ENCODE measurements at places on chromosomes 12 and 14.

DNA sequence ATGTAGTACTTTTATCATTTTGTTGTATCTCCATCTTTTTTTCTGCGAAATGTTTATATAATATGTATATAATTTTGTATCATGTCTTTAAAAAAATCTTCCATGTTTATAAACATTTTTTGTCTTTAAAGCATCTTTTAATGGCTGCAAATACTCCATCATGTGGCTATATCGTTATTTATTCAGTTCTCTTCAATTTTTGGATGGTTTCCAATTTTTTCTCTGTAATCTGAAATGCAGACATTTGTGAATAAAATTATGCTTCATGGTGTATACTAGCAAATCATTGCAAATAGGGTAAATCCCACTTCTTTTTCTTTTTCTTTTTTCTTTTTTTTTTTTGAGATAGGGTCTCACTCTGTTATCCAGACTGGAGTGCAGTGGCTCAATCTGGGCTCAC, 54.0 kb downstream of the CPSF2 start:
- no peaks in the 10 kb centered on the region for H3K36me3 ChIP-seq
- no peaks in the 10 kb centered on the region for H3K4me1 ChIP-seq
- DNase-seq: no peak
- H3K4me3 ChIP-seq: no peak overlapping the region
- no peaks in the 10 kb centered on the region for H3K27me3 ChIP-seq
- H3K27ac ChIP-seq: no peak overlapping the region

GRCh38 chr12:53660041-53660440, 15.8 kb downstream of the ATP5MC2 start:
- H3K4me3 ChIP-seq: peak overlapping the region; percentile 16
- H3K36me3 ChIP-seq: peaks cover 7% of the 10 kb centered on the region
- peak overlapping the region; percentile 78 for H3K27ac ChIP-seq
- H3K4me1 ChIP-seq: peaks cover 33% of the 10 kb centered on the region
- H3K27me3 ChIP-seq: no peaks in the 10 kb centered on the region

DNA sequence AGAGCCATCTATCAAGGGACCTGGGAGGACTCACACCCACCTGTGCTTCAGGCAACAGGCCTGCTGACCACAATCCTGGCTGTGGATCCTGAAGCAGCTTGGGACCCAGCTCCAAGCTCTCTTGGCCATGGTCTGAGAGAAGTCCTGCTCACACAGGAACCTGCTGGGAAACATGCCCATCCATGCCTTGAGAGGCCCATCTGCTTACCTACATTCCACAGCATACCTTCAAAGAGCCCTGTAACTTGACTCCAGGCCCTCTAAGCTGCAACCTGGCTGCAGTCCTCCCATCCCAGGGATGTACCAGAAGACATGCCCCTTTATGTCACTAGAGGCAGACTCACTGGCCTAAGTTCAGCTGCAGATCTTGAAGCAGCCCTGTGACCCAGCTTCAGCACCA, 61.7 kb upstream of the AMIGO2 start:
- no peak overlapping the region for H3K27ac ChIP-seq
- no peak overlapping the region for H3K4me3 ChIP-seq
- no peaks in the 10 kb centered on the region for H3K27me3 ChIP-seq
- H3K4me1 ChIP-seq: no peaks in the 10 kb centered on the region

DNA sequence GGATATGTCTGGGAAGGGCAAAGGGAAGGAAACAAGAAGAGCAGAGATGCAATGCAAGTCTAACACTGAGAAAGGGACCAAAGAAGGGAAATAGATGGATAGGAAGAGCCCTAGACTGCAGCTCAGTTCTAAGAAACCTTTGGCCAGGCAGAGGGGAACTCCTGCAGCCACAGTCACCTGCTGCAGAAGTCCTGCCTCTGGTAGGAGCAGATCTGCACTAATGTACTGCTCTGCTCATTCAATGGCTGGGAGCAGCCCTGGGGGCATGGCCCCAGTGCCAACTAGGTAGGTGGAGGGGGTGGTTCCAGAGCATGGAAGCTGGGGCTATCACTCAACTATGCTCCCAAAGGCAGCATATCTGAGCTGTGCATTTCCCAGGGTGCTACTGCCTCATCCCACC, 388.9 kb downstream of the PCNX1 start:
- no peaks in the 10 kb centered on the region for H3K36me3 ChIP-seq
- DNase-seq: no peak
- H3K27ac ChIP-seq: no peak overlapping the region

DNA sequence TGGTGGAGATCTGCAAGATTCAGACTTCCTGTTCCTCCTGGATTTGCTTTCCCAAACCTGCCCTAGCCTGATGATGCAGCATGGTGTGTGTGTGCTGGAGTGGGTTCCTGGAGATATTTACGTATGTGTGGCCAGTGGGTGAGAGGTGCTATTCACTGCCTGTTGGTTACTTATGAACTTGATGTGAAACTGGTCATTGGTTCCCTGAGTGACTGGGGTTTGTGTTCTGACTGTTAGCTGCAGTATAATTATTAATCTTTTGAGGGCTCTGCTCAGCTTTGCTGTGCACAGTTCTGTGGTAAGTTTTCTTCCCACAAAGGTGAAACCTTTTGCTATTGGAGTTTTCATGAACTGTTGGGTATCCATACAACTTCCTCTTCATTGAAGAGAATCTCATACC, 541.8 kb upstream of the FBXO33 start:
- no peaks in the 10 kb centered on the region for H3K36me3 ChIP-seq

DNA sequence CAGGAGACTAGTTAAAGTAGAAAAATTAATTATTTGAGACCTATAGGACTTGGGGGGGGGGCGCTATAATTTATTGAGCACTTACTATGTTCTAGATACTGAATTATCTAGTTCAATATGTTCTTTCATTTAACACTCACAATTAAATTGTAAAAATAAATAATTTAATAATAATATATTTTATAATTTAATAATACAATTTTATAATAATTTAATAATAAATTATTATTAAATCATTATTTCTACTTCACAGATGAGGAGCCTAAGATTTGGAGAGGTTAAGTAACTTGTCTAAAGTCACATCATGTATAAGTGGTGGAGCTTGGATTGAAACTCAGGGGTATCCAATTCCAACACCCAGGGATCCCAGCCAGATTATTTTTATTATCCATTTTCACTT, 98.8 kb upstream of the CCDC175 start:
- no peak overlapping the region for H3K27ac ChIP-seq
- no peaks in the 10 kb centered on the region for H3K36me3 ChIP-seq
- no peak for DNase-seq
- no peaks in the 10 kb centered on the region for H3K4me1 ChIP-seq

DNA sequence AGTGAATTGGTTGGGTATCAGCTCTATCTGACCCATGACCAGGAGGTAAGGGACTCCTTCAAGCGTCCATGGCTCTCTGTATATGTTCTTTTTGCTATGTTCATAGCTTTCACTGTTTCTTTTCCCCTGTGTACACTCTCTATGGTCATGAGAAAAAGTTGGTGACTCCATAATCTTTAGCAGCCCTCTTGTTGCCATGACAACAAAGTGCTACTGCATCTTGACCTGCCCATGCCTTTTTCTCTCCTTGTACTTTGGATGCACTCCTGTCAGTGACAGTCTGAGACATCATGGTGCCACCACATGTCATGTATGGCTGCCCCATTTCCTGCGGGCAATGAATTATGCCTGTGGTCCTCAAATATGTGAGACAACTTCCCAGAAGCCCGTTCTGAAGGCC, 280.2 kb downstream of the TMEM121 start:
- no peaks in the 10 kb centered on the region for H3K4me1 ChIP-seq
- no peak overlapping the region for H3K4me3 ChIP-seq
- DNase-seq: no peak

DNA sequence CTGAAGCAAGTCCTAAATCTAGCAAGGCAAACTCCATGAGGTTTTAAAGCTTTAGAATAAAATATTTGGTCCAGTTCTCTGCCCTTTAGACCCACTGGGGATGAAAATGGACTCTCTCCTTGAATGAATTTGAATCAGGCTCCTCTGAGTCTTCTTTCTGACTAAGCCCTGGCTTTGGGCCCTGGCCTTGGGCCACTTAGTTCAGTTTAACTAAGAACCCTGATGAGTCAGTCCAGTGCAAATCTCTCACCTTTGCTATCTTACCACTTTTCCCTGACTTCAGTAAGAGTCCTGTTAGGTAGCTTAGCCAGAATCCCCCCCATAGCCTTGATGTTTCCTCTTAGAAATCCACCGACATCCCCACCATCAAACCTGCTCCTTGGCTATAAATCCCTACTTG, 427.5 kb downstream of the SNAPC1 start:
- H3K4me1 ChIP-seq: no peaks in the 10 kb centered on the region
- H3K36me3 ChIP-seq: no peaks in the 10 kb centered on the region
- H3K27me3 ChIP-seq: peaks cover 25% of the 10 kb centered on the region
- no peak overlapping the region for H3K4me3 ChIP-seq

DNA sequence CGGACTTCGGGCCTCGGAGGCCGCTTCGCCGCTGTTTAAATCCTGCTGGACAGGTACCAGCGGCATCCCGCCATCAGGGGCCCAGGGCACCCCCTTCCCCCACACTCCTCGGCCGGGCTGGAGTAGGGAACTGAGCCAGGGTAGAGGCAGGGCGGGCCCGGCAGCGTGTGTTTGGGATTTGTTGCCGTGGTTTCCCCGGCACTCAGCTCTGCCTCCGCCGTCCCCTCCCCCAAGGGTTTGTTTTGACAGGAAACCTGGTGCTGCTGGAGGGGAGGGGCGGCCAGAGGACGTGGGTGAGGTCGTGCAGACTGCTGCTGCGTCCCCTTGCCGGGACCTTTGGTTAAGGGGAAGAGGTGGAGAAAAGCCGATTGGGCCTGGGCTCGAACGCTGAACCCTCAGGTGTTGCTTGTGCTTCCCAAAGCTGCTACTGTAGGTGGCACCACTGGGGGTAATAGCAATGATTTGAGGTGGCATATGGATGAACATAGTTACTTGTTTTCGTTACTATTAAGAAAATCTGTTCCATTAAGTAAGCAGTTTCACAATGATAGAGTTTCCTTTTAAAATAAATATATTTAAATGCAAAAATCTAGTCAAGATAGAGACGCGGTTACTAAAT, 778 bp downstream of the TCP11L2 start:
- no peaks in the 10 kb centered on the region for H3K27me3 ChIP-seq
- H3K4me1 ChIP-seq: no peaks in the 10 kb centered on the region
- H3K27ac ChIP-seq: peak overlapping the region; percentile 97
- peak; percentile 36 for DNase-seq
- no peaks in the 10 kb centered on the region for H3K36me3 ChIP-seq

DNA sequence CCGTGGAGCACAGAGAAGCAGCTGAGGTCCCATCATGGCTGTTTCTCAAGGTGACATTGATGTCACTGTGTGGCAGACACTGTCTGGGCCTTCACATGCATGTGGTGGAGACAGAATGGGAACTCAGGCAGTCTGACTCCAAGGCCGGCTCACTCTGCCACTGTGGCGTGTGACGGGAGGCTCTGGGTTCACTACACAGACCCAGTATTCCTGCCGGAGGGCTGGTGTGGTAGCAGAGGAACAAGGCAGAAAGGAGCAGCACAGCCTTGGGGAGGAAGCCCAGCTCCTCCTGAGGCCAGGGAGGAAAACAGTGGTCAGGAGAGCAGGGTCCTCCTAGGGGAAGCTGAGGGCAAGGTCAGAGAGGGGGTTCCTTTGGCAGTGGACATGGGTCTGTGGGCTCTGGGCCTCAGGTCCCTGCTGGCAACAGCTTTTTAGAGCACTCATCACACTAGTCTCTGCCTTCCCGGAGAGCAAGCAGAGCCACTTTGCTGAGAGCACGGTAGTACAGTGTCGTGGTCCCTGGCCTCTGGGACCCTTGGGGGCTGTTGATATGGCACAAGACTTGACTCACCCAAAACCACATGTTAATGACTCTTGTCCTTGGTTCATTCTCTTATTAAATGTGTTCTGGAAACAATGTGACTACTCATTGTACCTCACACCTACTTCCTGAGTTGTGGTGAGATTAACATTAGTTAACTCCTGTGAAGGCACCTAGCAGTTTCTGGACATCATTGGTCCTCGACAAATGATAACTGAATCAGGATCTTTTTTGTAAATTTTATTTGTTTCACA, 21.3 kb downstream of the DCAF4 start:
- H3K27ac ChIP-seq: no peak overlapping the region
- H3K36me3 ChIP-seq: peaks cover 17% of the 10 kb centered on the region
- no peak for DNase-seq
- H3K4me1 ChIP-seq: no peaks in the 10 kb centered on the region

DNA sequence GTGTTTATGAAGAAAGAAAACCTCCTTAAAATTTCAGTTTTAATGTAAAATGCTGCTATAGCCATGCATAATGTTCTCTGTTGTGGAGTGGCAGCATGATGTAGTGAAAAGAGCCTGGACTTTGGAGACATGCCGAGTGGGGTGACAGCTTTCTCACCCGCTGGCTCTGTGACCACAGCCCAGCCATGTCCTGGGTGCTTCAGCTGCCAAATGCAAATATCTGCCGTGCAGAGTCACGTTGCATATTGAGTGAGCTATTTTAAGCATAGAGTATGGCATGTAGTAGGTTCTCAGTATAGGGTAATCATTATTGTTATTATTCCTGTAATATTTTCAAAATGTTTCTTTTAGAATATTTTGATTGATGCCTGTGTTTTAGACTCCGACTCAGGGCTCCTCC, 15.5 kb upstream of the TCTN2 start:
- no peaks in the 10 kb centered on the region for H3K27me3 ChIP-seq
- no peak overlapping the region for H3K27ac ChIP-seq
- no peaks in the 10 kb centered on the region for H3K4me1 ChIP-seq
- no peak overlapping the region for H3K4me3 ChIP-seq
- DNase-seq: no peak

DNA sequence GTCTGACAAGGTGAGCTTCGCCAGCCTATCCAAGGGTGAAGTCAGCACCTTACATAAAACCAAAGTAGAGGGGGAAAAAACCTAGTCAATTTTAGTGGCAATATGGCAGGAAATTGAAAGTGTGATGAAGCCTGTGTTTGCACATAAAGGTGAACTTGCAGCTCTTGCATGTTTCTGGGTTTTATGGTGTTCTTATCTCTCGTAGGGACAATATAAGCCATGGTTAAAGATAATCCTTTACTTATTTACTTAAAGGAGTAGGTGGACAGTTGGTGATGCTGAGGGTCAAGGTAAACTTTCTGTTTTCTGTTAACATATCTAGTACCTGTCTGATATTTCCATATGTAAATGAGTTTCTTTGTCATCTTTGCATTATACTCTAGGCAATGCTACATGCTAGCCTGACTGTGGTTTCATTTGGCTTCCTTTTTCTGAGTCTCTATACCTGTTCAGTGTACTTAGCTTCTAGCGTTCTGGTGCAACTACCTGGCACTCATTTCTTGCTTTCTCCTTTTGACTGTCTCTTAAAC, 32.8 kb downstream of the CCDC91 start:
- DNase-seq: no peak
- H3K36me3 ChIP-seq: no peaks in the 10 kb centered on the region
- H3K27ac ChIP-seq: no peak overlapping the region
- H3K27me3 ChIP-seq: no peaks in the 10 kb centered on the region

- H3K27me3 ChIP-seq: no peaks in the 10 kb centered on the region
- DNase-seq: no peak
- no peaks in the 10 kb centered on the region for H3K36me3 ChIP-seq
- no peak overlapping the region for H3K4me3 ChIP-seq
- H3K27ac ChIP-seq: no peak overlapping the region
These were observed 21.4 kb upstream of the SEL1L start for GRCh38 chr14:81555051-81555450.

- H3K4me1 ChIP-seq: no peaks in the 10 kb centered on the region
- no peak for DNase-seq
- H3K36me3 ChIP-seq: no peaks in the 10 kb centered on the region
- no peaks in the 10 kb centered on the region for H3K27me3 ChIP-seq
- no peak overlapping the region for H3K27ac ChIP-seq
These were observed 85.4 kb downstream of the PIWIL1 start for GRCh38 chr12:130423136-130423535.

Data from esophagus squamous epithelium (tissue), 5 donors.